CD4-positive, alpha-beta memory T cell (primary cell): ENCODE measurements at places on chromosomes 2 and 18. TPM values are rescaled to one million over a fixed set of nuclear protein-coding genes. Genes with fewer than 3 reads are reported as not detected.

- no peak for DNase-seq
Observed at GRCh38 chr2:233032551-233033320, at the start of gene NEU2. NEU2 (plus strand) TSS chr2:233032672; CDS start chr2:233032672, 0 bp downstream.

- no peak for DNase-seq
Observed at GRCh38 chr2:74696829-74697228, 42.8 kb downstream of the SEMA4F start.

DNA sequence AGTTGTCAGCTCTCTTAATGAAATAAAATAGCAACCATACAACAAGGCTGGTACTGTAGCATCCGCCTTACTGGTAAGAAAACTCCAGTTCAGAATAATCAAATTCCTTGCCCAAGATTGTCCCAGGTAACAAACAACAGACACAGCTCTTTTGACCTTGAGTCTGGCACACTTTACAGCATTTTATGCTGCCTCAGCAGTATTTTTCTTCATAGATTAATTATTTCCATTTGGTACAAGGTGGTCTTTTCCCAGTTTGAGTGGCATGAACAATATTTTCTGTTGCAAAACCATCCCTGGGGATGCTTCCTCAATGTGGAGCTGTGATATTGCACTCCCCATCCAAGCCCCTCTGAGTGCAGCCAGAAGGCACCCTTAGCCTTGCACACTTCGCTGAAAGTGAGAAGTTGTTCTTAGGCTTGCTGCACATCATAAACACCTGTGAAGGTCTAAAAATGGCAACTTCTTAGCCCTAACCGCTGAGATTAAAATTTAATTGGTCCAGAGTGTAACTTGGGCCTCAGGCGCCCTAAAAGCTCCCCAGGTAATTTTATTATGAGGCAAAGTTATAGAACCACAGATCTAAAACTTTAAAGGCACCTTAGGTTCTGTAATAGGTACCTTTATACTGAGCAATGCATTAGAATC lies 523.3 kb downstream of the CMPK2 start:
- DNase-seq = no peak

DNA sequence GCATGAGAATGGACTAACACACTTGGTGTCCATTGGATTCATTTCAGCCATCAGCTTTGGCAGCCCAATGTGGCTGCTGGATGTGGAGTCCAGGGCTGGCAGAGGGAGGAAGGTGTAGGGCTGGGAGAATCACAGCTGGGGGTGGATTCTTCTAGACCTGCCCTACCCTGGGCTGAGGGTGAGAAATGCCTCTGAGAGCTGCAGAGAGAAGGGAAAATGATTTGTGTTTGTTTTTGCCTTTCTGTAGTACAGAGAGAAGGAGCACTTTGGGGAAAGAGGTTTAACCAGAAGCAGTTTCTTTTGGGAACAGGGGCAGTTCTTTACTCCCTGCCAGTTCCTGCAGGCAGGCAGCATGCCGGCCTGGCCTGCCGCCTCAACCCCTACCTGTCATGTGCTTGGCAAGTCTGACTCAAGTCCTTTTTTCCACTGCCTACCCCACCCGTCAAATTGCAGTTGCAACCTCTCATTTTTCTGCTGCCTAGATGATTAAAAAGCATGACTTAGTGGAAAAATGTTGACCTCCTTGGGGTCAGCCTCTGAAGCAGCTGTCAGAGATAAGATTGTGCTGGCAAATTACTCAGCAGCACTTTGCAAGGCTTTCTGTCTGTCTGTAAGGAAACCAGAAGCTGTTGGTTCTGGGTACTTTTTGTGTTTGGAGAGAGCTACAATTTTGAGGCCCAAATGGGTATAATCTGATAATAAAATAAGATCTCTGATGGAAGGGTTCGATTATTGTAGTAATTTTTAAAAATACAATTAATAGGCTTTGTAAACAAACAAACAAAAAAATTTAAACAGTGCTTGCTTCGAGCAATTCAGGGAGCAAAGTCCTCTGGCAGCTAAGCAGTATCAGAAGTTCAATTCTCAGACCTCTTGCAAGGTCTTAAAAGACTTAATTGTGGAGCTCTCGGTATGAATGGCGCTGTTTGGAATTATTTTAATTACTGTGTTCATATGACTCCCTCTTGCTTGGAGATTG lies 21.7 kb downstream of the LBH start:
- peak; percentile 16 for DNase-seq

- DNase-seq = no peak
Observed at GRCh38 chr2:64404002-64404731, 49.8 kb upstream of the LGALSL start.

GRCh38 chr2:224133387-224133786 lies 94.3 kb upstream of the SERPINE2 start:
- no peak for DNase-seq

DNA sequence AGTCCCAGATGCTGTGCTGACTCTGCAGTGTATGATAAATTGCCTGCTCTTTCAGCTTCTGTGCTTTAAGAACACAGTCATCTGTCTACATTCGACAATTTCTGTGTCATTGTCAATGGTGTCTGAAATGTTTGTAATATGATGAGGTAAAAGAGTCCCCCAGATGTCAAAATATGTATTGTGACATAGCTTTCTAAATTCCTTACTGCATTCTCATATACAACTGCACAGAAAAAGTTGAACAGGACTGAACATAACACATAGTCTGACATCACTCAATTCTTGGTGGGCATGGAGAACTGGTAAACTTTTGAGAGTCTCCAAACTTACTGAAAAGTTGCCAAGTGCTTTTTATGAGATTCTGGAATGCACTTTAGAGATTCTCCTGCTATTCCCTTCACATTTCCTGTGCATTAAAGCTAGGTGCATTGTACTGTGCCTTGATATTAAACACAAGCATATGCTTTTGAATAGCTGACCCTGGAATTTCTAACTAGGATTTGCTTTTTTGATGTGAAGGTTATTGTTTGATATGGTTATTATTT lies 48.1 kb upstream of the ARHGAP28 start:
- no peak for DNase-seq

- DNase-seq = no peak
Observed at GRCh38 chr2:2188941-2189340, 142.1 kb downstream of the MYT1L start.

GRCh38 chr2:83650161-83650560 lies 808.9 kb downstream of the SUCLG1 start:
- DNase-seq = no peak

- no peak for DNase-seq
Observed at GRCh38 chr2:236820763-236821344, 251.2 kb downstream of the ACKR3 start.

- no peak for DNase-seq
Observed at GRCh38 chr2:25369439-25369838, 27.7 kb upstream of the DNMT3A start.

DNA sequence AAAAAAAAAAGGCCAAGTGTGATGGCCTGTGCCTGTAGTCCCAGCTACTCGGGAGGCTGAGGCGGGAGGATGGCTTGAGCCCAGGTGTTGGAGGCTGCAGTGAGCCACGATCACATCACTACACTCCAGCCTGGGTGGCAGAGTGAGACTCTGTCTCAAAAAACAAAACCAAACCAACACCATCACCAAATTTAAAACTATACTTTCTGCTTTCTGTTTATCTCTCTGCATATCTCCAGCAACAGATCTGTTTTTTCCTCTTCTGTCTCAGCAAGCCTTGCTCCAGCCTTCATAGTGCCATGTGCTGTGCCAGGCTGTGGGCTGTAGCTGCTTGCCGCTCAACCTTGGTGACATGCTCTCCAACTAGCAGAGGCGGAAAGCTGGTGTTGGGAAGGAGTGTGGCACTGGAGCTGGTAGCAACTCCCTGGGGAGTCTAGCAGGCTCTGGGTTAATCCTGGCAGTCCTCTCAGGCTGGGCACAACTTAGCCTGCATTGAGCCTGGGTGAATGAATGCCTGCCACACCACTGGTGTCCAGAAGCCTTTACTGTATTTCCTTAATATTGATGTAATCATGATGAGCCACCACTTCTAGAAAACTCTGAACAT lies 204.1 kb downstream of the LDLRAD4 start:
- DNase-seq = no peak

- no peak for DNase-seq
Observed at GRCh38 chr18:79439628-79440023, 43.9 kb downstream of the NFATC1 start.

DNA sequence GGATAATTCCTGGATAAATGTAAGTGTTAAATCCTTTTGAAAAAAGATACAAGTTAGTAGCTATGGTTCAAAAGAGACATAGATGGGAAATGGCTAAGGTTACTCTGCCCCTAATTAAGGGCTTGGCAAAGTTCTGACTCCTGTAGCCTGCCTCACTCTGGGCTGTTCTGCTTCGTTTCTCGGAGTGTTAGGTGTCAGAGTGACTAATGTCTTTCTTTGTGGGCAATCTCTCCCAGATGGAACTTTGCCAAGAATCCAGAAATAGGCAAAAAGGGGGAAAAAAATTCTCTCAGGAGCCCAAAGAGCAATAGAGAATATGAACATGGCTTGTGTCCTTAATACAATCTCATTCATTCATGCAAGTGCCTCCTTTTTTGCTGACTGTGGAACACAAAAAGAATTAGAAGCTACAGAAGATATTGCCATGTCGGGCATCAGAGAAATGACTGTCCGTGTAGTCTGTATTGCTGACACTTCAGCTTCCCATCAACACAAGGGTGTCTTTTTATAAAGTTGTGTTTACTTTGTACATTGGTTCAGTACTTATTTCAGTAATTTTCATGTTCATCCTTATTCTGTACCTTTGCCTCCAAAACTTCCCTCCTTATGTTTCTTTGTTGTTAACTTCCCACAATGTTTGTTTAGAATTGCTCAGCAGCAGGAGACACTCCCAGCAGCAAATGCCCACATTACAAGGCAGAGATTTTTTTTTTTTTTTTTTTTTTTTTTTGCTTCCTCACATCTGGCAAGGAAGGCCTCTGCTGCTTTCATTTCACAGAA lies 134.0 kb downstream of the FTCDNL1 start:
- DNase-seq = no peak

- no peak for DNase-seq
Observed at GRCh38 chr2:155161314-155161713, 462.8 kb downstream of the KCNJ3 start.

GRCh38 chr18:41643427-41643826 lies 311.6 kb upstream of the PIK3C3 start:
- no peak for DNase-seq

DNA sequence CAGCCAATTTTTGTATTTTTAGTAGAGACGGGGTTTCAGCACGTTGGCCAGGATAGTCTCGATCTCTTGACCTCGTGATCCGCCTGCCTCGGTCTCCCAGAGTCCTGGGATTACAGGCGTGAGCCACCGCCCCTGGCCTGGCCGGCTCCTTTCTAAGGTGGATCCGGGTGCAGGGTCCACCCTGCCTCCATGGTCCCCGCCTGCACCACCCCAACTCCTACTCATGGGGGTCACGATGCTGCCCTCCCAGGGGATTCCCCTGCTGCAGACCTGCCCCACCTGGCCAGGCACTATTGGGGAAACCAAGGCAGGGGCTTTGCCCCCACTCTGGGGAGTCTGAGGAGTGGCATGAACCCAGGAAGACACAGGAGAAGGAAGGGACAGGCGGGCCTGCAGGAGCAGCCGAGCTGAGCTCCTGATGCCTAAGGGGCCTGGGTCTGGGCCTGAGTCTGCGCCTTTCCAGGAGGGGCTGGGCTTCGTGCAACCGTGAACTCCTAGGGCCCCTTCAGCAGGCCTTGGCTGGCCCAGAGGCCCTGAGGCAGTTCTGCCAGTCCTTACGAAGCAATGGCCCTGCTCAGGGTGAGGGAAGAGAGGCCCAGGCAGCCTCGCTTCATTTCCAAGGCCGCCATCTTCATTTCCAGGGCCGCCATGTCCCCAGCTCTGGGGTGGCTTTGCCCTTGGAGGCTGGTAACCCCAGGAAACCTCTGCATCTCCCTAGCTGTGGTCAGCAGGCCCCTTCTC lies 67.2 kb upstream of the SMAD7 start:
- DNase-seq = no peak

ZNF142 gene
- 44.4 TPM for total RNA-seq

TMEM178A gene
- total RNA-seq = not detected

GAD1 gene
- total RNA-seq = not detected

DLX2 gene
- not detected for total RNA-seq

OXER1 gene
- total RNA-seq = not detected

DPYSL5 gene
- not detected for total RNA-seq

UGT1A9 gene
- not detected for total RNA-seq

ERFE gene
- total RNA-seq = not detected

FOXD4L1 gene
- total RNA-seq = 0.52 TPM

ANO7 gene
- 0.81 TPM for total RNA-seq
